ENCODE measurements at places on chromosomes 11 and 22.

DNA sequence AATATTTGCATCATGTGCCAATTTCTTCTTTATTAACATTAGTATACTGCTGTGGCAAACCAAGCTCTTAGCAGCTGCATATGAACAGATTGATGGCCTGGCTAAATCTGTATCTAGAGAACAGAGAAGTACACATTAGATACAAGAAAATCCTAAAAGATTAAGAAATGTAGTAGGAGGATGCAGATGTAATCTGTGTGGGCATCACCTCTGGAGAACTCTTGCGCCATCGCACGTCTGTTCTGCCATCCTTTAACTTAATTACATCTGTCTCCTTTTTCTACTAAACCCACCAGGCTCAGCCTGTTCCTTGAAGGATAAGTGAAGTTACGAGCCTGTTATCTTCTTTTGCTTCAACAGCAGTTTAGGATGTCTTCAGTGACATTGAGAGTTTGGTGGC lies 196.4 kb upstream of the PITPNB start:
- no peak for DNase-seq

GRCh38 chr22:36351921-36352802 lies 35.6 kb downstream of the MYH9 start:
- DNase-seq: no peak

DNA sequence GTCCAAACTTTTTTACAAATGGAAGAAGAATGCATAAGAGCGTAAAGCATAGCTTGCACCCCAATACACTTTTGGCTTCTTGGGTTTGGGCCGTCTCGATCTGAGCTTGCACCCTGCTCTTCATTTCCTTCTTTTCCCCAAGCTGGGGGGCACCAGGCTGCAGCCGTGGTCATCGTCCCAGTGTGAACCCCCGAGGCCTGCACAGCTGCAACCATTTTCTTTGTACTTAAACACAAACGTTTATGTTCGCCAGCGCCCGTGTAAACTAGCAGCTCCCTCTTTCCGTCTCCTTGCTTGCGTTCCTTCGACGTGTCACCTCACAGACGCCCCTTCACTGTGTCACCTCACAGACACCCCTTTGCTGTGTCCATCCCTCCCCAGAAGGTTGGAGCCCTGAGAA lies 10.1 kb downstream of the KRTAP5-5 start:
- DNase-seq: no peak

DNA sequence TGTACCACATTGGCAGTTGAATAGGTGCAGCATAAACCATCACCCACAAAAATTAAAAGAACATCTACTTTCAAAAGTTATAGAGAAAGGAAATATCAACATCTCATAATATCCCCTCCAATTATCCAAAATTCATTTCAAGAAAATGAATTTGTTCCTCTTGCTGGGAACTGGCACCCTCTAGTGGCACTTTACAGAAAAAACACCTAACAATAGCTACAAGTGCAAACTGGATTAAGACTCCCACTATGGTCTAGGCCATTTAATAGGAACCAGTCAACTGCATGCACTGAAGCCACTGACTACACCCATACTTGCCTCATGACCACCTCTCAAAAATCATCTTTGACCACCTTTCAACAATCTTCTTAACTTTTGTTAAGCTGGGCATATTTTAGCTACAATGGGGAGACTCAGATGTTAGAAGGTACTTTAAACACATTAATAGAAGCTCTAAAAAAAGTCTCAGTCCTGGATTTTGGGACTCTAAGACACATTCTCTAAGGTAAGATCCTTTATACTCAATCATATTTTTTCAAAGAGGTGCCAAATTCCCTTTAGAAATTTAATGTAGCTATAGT lies 17.3 kb downstream of the TRAF6 start:
- DNase-seq: no peak

DNA sequence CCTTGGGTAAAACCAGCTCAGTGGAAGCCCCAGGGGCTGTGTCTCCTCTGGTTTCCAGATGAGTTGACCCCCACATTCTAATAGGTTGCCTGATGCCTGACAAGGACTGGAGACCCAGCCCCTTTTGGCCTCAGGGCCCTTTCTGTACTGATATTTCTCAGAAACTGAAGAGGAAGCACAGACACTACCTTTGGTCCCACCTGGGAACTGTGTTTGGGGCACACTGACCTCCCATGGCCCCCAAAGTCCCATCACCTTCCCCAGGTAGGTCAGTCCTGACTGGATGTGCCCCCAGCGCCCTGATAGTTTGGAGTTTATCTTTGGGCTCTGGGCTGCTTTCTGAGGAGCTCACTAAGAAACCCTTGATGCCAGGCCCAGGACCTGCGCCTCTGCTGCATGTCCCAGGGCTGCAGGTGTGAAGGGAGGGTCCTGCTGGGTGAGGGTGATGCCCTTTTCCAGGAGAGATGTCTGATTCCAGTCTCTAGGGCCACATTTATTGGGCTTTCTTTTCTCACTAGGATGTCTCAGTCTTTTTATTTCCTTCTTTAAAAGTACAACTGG lies 106.7 kb downstream of the GGTLC2 start:
- no peak for DNase-seq

GRCh38 chr11:33618351-33618710 lies 82.3 kb downstream of the C11orf91 start:
- DNase-seq: no peak

GRCh38 chr11:574632-575312 lies 1.5 kb upstream of the PHRF1 start:
- no peak for DNase-seq

All from activated CD4-positive, alpha-beta T cell treated with anti-CD3 and anti-CD28 coated beads, Interleukin-2, amount 50 U/mL, for 1 hour (primary cell).